ENCODE measurements at places on chromosomes 4 and X.
A peak's percentile ranks its signal among the peaks of the same experiment; 100 is the strongest.

DNA sequence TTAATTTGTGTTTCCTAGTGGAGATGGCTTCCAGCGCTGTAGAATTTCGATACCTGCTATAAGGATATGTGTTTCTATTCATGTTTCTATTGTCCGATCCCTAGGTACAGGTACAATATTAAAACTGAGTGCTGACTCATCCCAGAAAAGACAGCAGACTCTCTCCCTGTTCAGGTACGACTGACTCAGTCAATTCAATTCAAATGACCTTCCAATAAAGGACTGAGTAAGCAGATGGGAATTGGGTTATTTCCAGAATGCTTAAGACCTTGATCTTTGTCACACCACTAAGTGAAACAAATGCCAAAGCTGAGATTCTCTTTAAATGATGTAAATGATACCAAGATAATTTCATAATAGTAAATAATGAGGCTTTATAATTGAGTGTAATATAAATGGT lies 1596.9 kb downstream of the RPA4 start:
- DNase-seq, result no peak

GRCh38 chr4:55637272-55637820 lies 1.2 kb upstream of the NMU start:
- DNase-seq, result no peak

DNA sequence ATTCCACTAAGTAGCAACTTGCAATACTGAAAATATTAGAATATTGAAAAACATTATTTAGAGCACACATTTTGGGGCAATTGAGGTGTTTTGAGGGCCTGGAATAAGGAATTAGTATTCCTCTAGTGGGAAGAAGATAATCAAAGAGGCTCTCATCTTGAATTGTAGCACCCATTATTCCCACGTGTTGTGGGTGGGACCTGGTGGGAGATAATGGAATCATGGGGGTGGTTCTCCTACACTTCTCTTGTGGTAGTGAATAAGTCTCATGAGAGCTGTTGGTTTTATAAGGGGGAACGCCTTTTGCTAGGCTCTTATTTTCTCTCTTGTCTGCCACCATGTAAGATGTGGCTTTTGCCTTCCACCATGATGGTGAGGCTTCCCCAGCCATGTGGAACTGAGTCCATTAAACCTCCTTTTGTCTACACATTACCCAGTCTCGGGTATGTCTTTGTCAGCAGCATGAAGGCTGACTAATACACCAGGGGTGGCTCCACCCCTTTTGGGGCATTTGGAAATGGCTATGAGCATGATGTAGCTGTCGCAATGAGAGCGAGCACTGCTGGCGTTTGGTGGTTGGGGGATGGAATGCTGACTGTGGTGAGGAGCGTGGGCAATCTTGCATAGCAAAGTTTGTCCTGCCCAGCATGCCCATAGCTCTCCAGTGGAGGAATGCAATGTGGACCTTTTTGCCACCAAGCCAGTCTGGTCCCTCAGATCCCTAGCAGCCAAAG lies 308.2 kb downstream of the FRMPD4 start:
- DNase-seq, result no peak

DNA sequence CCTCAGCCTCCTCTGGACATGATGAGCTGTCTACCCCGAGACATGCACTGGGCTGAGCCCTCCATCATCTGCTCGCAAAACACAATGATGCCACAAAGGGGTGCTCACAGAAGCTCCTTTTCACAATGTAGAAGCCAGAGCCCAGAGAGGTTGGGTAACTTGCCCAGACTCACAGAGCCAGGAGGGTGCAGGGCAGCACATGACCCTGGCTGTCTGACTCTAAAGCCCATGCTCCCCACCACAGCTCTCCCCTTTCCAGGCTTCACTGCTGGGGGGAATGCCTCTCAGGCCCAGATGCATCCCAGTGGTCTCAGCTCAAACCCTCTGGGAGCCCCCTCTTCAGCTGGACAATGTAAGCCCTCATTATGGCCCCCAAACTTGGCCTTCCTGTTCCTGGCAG lies 98.4 kb upstream of the AFAP1 start:
- no peak for DNase-seq

DNA sequence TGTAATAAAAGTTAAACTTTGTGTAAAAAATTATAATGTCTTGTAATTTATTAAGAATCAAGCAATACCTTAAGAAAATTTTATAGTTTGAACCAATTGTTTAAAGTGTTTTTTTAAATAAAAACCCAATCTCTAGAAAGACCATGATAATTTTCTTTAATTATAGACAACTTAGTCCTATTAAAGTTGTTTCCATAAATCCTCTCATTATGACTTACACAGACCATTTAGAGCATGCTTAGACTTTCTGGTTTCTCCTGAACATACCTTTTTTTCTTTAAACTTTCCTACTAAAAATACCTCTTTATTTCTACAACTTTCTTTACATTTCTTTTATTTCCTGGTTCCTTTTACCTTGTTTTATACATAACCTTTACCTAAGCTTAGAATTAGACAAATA lies 837.4 kb downstream of the PCDH19 start:
- no peak for DNase-seq

DNA sequence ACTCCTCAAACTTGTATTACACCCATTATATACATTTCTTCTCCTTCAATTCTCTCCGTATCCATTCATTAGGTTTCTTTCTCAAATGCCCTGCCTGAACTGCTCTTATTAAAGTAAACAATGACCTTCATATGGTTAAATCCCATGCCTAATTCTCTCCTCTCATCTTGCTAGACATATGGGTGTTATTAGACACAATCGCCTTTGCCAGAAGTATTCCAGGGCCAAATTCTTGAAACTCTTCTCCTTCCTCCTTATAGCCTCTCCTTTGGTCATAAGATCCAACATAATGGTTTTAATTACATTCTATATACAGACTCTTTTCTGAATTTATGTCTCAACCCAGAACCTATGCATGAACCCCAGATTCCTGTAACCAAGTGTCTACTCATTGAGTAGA lies 4.8 kb downstream of the ANXA10 start:
- no peak for DNase-seq

DNA sequence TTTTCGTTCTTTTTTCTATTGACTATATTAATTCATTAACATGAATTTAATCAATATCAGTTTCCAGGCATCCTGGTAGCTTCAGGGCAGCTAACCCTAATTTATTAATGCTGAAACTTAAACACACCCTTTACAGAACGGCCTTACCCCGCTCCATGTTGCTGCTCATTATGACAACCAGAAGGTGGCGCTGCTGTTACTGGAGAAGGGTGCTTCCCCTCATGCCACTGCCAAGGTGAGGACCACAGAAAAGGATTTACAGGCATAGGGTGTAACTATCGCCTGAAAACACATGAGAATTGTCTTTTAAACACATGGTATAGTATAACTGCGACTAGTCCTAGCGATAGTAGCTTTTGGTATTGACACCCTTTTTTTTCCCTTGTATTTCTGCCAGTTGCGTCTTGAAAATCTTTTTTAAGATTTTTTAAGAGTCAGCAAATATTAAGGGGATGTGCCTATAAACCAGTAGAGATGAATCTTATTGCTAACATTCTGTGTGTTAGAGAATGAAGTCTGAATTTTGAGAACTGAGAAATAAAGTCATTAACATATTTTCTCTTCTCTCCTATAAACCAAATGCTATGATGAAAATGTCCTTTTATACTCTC lies 229.0 kb downstream of the ANK2 start:
- DNase-seq, result peak; percentile 43

GRCh38 chr4:146154057-146154456 lies 21.5 kb upstream of the LSM6 start:
- no peak for DNase-seq

- DNase-seq, result no peak
Observed at GRCh38 chr4:83316459-83317165, 18.0 kb downstream of the HPSE start.

DNA sequence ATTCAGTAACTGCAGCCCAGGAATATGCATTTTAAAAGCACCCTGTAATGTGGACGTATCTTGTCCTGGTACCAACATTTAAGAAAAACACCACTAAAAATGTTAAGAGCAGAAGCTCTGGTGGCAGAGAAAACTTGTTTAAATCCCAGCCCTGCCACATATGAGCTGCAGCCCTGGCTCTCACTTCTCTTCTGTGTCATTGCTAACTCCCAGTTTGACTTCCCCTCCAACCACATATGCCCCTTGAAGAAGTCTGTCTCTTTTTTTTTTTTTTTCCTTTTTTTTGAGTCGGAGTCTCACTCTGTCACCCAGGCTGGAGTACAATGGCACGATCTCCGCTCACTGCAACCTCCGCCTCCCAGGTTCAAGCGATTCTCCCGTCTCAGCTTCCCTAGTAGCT lies 14.8 kb downstream of the LHFPL1 start:
- DNase-seq, result no peak

DNA sequence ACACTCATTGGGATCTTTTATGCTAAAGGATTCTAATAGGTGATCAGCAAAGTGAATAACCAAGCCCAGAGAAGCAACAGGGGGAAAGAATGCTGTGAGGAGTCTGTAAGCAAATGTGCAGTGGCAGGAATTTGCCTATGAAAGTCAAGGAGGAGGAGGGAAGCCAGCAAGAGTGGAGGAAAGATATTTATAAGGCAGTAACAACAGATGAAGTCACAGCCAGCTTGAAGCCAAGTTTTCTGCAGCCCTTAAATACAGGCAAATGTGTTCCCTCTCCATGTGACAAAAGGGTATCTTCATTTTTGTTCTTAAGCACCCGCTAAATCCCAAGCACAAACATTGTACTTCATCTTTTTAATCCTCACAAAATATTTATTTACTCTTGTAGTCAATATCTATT lies 275.0 kb upstream of the CLNK start:
- no peak for DNase-seq

DNA sequence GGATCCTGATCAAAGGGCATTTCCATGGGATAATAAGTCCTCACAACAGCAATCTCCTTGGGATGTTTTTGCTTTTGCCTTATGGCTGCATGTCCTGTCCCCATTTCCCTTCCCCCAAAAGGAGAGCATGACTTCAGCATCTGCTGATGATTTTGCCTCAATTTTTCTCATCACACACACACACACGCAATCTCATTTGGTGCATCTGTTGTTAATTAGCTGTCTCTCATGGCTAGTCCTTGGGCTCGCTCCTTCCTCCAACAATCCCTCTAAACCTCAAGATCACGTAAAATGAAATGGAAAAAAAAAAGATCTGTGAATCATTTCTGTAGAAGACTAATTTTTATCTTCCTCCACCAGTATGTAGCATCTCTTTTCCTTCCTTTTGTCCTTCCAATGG lies 153.6 kb downstream of the RBMX2 start:
- no peak for DNase-seq

- no peak for DNase-seq
Observed at GRCh38 chr4:155629183-155629825, 37.3 kb upstream of the GUCY1A1 start.

DNA sequence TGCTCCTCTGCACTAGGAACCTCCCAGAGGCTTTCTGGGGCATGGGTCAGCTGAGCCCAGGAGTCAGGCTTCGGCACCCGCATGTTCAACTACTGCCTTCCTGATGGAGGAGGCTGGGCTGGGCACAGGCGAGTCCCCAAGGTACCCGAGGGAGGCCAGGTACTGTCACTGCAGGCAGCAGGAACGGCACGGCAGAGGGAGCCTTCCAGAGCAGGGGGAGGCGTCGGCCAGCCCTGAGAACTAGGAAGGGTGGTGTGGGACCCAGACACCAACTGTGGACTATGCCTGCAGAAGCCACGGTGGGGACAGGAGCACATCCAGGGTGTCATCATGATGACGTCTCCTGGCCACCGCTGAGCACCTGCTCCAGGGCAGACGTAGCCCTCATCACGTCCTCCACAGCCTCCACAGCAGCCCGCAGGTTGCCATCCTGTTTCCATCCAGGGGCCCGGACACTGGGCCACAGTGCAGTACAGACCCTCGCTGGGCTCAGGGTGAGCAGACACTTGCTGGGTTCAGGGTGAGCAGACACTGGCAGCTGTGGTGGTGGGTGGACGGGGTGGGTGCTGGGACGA lies 40.8 kb downstream of the SORCS2 start:
- DNase-seq, result no peak
